ENCODE measurements at places on chromosomes 12 and 14. TPM values are rescaled to one million over a fixed set of nuclear protein-coding genes. Genes with fewer than 3 reads are reported as not detected.
A peak's percentile ranks its signal among the peaks of the same experiment; 100 is the strongest.

DNA sequence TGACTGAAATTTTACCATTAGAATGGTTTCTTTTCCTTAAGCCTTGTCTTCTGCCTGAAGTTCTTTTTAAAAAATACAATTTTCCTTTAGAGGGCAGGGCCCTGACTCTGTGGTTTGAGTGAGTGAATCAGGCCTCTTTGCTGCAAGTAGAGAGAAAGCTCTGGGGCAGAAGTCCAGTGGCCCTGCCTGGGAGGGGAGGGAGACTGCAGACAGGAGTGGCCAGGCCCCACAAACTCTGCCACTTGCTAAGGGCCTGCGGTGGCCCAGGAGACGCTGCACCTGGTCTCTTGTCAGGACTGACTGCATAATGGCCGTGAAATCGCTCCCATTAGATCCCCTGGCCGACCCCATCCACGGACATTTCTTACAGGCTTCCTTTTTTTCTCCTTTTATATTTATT is 25.5 kb downstream of the TSPAN11 start:
- no peak for DNase-seq
- no peak overlapping the region for H3K4me3 ChIP-seq
- no peaks in the 10 kb centered on the region for H3K36me3 ChIP-seq
- no peaks in the 10 kb centered on the region for H3K4me1 ChIP-seq
- H3K27me3 ChIP-seq, result no peaks in the 10 kb centered on the region
- peak overlapping the region; percentile 55 for H3K27ac ChIP-seq

DNA sequence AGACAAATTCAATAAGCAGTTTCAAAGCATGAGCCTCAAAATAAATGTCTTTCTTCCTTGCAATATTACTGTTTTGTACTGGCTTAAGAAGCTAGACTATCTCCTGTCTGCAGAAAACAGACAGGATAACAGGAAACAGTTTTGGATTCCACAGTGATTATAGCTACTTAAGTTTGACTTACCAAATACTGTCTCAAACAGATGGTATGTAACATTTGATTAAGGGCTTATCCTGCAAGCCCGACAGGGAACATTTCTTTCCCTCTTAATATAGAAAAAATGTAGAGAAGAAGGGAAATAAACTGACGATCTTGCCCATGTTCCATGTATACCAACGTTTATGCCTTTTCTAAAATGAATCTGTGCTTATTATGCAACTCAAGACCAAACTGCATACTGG is 179.9 kb upstream of the EEA1 start:
- H3K36me3 ChIP-seq, result no peaks in the 10 kb centered on the region
- H3K4me3 ChIP-seq, result no peak overlapping the region
- no peak overlapping the region for H3K27ac ChIP-seq
- no peak for DNase-seq

DNA sequence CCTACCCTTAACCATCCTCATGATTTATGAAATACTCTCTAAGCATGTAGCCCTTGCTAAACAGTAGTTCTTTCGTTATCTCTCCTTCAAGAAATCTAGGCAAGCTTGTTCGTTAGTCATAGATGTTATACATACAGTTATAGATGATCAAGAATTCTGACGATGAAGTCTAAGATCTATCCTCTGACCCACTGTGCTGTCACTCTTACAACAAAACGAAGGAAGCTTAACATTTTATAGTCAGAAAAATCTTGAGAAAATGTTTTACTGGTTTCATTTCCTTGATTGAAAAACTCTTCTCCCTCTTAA is 68.9 kb downstream of the SPPL3 start:
- H3K36me3 ChIP-seq, result no peaks in the 10 kb centered on the region
- no peak for DNase-seq
- peaks cover 27% of the 10 kb centered on the region for H3K4me1 ChIP-seq

DNA sequence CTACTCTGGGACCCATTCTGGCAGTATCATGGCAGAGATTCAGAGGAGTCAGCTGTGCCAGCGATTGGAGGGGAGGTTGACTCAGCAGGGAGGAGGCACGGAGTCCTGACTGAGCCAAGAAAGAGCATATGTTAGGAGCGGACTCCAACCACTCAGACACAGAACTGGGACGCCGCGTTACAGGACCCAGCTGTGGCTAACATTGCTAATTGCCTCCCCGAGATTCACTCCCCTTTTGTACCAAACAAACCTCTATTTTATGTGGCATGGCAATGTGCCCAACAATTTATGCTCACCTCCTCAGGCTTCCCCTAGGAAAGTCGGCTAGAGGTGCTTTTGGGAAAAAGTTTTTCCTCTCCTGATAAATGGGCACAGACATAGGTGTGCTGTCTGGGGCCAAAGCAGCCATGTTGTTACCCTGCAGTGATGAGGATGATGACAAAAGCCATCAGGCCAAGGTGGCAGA is 15.2 kb upstream of the CLIP1 start:
- H3K27ac ChIP-seq, result no peak overlapping the region
- DNase-seq, result no peak
- H3K36me3 ChIP-seq, result no peaks in the 10 kb centered on the region
- H3K4me3 ChIP-seq, result no peak overlapping the region
- no peaks in the 10 kb centered on the region for H3K27me3 ChIP-seq

- H3K27ac ChIP-seq, result no peak overlapping the region
- H3K36me3 ChIP-seq, result no peaks in the 10 kb centered on the region
- H3K4me3 ChIP-seq, result no peak overlapping the region
Observed at GRCh38 chr14:92751819-92752218, 3.4 kb upstream of the LGMN start.

DNA sequence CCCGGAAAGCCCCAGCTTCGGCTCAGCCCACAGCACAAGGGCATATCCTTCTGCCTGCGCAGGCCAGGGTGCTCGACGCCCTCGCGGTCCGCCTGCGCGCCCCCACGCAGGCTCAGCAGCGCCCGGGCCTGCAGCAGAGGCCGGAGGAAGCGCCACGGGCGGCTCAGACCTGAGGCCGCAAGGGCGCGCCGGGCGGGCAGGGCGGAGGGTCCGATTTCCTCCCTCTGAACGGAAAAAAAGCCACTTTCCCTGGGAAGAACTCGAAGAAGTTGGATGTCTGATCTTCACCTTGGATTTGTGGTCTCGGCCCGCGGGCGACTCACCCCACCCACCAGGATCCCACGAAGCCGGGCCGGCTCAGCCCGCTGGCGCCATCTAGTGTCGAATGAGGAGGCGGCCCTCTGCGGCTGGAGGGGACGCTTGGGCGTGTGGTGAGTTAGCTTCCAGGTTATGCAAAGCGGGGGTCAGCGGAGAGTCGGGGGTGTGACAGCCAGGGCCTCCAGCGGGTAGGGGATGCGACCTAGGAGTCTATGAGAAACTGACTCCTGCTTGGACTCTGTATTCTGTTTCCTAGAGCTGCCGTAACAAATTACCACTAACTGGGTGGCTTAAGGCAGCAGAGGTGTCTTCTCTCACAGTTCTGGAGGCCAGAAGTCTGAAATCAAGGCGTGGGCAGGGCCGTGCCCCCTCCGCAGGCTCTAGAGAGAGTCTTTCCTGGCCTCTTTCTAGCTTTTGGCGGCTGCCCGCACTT is 40.0 kb upstream of the SRSF5 start:
- peak overlapping the region; percentile 48 for H3K4me3 ChIP-seq
- H3K4me1 ChIP-seq, result no peaks in the 10 kb centered on the region
- H3K27ac ChIP-seq, result peak overlapping the region; percentile 74
- peak; percentile 80 for DNase-seq

- H3K27ac ChIP-seq, result no peak overlapping the region
- H3K4me3 ChIP-seq, result no peak overlapping the region
- no peak for DNase-seq
- H3K4me1 ChIP-seq, result no peaks in the 10 kb centered on the region
Observed at GRCh38 chr14:100823413-100824080, 2.4 kb upstream of the MEG3 start.

DNA sequence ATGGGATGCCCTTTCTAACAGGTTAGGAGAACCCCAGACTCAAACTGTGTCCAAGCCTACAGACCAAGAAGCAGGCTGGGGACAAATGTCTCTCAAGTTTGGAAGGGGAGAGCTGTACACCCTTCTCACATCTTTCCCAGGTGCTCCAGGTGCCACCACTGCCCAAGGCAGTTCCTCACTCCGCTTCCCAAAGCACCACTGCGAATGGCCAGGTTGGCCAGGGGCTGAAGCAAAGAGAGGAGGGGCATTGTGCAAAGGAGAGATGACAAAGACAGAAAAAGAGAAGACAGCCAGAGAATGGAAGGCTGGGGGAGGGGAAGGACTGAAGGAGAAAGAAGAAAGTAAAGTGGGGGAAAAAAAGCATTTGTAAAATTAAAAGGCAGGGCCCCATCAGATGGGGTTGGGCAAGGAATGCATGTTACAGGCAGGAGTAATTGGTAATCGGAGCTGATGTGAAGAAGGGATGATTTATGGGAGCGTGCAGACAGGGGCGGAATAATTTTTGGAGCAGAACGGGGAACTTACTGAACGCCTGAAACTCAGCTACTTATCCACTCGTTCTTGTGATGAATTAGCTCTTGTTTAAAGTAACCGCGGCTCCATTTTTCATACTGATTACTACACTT is 165.8 kb downstream of the ESRRB start:
- H3K27me3 ChIP-seq, result no peaks in the 10 kb centered on the region
- H3K4me1 ChIP-seq, result no peaks in the 10 kb centered on the region
- no peak for DNase-seq

- no peak overlapping the region for H3K27ac ChIP-seq
- peaks cover 3% of the 10 kb centered on the region for H3K27me3 ChIP-seq
- no peak overlapping the region for H3K4me3 ChIP-seq
- no peak for DNase-seq
- no peaks in the 10 kb centered on the region for H3K36me3 ChIP-seq
Observed at GRCh38 chr12:93567174-93567573, 5.3 kb upstream of the SOCS2 start.

PELI2 gene
- 33.9 TPM for total RNA-seq

All from tibial nerve (tissue), 4 donors.